ENCODE measurements at places on chromosomes 11 and 22. TPM values are rescaled to one million over a fixed set of nuclear protein-coding genes. Genes with fewer than 3 reads are reported as not detected.

DBX1 gene
- total RNA-seq, result not detected

RGL4 gene
- not detected for total RNA-seq

DDX25 gene
- 17.9 TPM for total RNA-seq

MSANTD4 gene
- 21.9 TPM for total RNA-seq

CARD16 gene
- total RNA-seq, result not detected

DSCAML1 gene
- 0.27 TPM for total RNA-seq

OR10D3 gene
- not detected for total RNA-seq

CCDC116 gene
- not detected for total RNA-seq

RIN1 gene
- total RNA-seq, result 5.4 TPM

TST gene
- total RNA-seq, result 23.6 TPM

APOA1 gene
- total RNA-seq, result 0.48 TPM

GGTLC3 gene
- not detected for total RNA-seq

SLC37A2 gene
- total RNA-seq, result 1.1 TPM

RIMBP3B gene
- total RNA-seq, result 0.19 TPM

TUB gene
- total RNA-seq, result 29.9 TPM

RIMBP3C gene
- total RNA-seq, result not detected

ACR gene
- not detected for total RNA-seq

CPT1A gene
- 12.2 TPM for total RNA-seq

BACE1 gene
- total RNA-seq, result 7.7 TPM

APLNR gene
- total RNA-seq, result not detected

ZNF214 gene
- 3.2 TPM for total RNA-seq

TP53I11 gene
- total RNA-seq, result 46.3 TPM

XNDC1N gene
- 10.2 TPM for total RNA-seq

MS4A4A gene
- total RNA-seq, result not detected

NCR3LG1 gene
- total RNA-seq, result 1.7 TPM

KCNJ11 gene
- 6.3 TPM for total RNA-seq

CNTN5 gene
- 0.25 TPM for total RNA-seq

TRIM6 gene
- total RNA-seq, result 20.6 TPM

RCOR2 gene
- 80.1 TPM for total RNA-seq

CEND1 gene
- 5.7 TPM for total RNA-seq

GANAB gene
- 330 TPM for total RNA-seq

CCDC188 gene
- not detected for total RNA-seq

TEF gene
- total RNA-seq, result 7.4 TPM

HPX gene
- 0.80 TPM for total RNA-seq

RNF215 gene
- 19.0 TPM for total RNA-seq

APOL5 gene
- not detected for total RNA-seq

GAB4 gene
- total RNA-seq, result 0.94 TPM

SSRP1 gene
- 261 TPM for total RNA-seq

IGF2 gene
- 1.3 TPM for total RNA-seq

KRTAP5-1 gene
- total RNA-seq, result not detected

OR8D2 gene
- total RNA-seq, result not detected

SERHL2 gene
- total RNA-seq, result 2.1 TPM

RBMXL2 gene
- not detected for total RNA-seq

MYBPC3 gene
- not detected for total RNA-seq

TNKS1BP1 gene
- total RNA-seq, result 122 TPM

POU2AF3 gene
- total RNA-seq, result 1.6 TPM

NOX4 gene
- total RNA-seq, result 2.3 TPM

C11orf91 gene
- not detected for total RNA-seq

All from H1 (cell line).